NCI-H774 (cell line): ENCODE measurements at places on chromosomes 2 and 18.

- DNase-seq: no peak
Measured at GRCh38 chr2:231046916-231047273, 9.6 kb downstream of the C2orf72 start.

DNA sequence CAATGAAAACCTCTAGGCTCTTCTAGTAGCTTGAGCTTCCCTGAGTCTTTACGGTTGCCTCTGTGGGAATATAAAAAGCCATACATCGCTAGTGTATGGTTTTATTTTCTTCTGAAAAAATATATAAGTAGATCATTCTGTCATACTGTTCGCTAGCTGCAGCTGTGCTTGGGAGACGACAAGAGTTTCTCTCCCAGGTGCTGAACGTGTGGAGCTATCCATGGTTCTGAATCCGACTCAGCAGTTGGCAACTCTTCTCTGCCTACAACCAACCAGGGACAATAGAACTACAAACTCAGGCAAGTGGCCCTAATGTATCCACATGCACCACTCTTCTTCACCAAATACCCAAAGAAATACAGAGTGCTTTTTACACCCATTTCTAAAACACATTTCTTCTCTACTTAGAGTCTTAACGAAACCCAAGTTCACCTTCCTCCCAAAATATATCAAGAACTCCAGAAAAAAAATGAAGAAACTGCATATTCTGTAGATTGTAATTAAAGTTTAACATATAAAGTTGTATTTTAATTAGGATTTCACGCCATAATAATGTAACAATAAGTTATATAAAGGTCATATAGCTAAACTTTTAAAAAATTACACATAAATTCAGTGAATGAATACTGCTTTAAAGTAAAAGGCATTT, 2.2 kb upstream of the KCNH7 start:
- DNase-seq: peak; percentile 17

- DNase-seq: no peak
Measured at GRCh38 chr2:165877565-165878550, 75.7 kb downstream of the TTC21B start.

DNA sequence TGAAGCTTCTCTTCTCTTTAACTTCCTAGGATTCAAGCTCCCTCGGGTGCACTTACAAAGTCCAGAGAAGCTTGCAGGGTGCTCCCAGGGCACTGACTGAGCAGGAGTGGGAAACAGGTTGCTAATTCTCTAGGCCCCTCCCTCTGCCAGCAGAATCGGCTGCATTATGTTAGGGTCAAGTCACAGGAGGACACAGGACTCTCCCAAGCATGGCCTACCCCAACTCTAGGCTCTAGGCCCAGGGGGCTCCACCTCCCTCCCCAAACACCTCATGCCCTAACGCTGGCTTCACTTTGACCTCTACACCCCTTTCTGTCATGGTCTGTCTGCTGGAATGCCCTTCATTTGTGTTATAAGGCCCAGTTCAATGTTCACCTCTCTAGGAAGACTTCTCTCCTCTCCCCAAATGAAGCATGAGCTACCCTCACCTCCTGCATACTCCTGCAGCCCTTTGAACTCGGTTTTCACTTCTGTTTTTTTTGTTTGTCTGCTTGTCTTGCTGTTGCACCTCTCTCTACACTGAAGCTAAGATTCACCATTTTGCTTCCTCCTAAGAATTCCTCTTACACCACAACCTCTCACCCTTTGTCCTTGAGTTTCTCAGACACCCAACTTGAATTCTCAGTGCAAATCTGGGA, 521.8 kb upstream of the ID2 start:
- no peak for DNase-seq

DNA sequence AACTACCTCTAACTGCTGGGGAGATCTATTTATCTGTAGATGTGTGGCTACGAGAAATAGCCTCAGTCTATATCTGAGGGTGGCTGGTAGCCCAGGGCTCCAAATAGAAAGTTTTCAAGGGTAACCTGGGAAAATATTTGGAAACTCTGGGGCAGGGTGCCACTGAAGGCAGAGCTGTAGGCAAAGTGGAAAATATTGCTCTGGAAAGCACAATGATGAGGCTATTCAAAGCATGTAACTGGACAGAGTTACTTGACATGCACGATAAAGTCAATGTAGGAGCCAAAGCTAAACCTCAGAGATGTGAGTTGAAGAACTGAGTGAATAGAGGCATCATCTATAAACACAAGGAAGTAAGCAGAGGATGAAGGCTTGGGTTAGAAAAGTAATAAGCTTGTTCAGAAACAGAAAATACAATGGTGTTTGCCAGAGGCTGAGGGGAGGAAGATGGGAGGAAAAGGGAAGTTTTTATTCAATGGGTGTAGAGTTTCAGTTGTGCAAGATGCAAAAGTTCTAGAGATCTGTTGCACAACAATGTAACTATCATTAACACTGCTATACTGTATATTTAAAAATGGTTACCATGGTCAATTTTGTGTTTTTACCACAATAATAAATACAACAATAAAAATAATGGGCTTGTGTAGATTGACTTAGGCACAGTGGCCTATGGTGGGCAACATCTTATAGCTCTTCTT, 171.6 kb downstream of the MBD2 start:
- DNase-seq: no peak

GRCh38 chr2:204315236-204315662, 230.0 kb upstream of the PARD3B start:
- DNase-seq: no peak

DNA sequence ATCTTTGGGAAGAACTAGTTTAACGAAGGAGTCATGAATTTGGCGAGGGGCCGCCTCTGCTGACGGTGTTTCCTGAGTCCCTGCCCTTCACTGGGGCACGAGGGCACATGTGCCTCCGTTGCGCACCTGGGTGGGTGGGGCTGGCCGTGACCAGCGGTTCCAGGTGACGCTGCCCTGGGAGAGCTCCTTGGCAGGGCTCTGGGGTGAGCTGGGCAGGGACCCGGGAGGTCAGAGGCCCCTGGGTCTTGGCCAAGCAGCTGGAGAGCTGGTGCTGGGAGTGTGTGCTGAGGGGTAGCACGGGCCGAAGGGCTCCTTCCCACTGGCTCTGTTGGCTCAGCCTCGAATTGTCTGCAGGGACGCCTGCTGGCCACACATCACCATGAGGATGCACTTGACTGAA, 104.6 kb downstream of the RTP5 start:
- no peak for DNase-seq

DNA sequence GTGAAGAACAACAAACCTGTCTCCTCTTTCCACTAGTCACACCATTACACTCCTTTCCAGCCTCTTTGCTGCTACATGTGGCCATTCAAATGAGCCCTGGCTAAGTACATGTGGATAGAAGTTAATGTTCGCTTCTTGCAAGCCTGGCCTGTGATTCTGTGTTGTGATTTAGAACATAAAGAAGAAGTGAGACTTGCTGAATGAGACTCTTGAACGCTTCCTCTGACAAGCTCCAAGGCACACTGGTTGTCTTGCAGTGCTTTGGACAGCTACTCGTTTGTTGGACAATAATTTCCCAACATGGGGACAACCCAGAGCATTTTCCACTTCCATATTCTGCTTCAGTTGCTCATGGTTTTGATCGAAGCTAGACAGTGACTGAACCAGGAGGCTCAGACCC, 57.3 kb downstream of the CCDC74A start:
- no peak for DNase-seq

DNA sequence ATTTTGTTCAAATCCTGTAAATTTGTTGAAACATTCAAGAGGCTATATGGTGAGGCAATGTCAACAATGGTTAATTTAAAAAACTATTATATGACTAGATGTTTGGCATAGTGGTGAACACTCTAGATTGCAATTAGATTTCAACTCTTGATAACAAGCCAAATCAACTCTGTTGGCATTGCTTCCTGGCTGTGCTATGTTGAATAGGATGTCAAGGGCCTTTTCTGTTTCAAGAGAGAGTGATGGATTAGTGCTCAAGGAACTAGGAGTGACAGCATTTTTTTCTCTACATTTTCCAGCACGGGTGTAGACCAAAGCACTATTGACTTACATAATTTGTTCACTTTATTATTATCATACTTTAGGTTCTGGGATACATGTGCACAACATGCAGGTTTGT, 172.4 kb upstream of the KCNH7 start:
- peak; percentile 64 for DNase-seq

DNA sequence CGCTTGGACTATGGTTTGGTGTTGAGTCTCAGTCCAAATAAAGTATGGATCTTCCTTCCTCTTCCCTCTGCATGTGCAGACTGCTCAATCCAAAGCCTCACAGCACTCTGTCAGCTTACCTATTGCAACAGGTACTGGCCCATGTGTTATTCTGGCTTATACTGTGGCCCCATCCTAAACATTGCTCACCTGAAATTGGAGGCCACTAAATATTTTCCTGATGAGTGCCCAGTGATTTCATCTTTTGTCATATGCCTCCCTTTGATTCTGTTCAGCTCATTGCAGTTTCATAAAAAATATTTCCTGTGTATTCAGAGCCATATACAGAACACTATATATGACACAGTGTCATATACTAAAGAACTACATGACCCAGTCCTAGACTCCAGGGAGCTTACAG, 86.3 kb upstream of the FAM136A start:
- no peak for DNase-seq

- no peak for DNase-seq
Measured at GRCh38 chr2:37583867-37584266, 87.6 kb downstream of the CDC42EP3 start.

GRCh38 chr2:129801575-129801974, 177.9 kb upstream of the RAB6C start:
- DNase-seq: no peak

DNA sequence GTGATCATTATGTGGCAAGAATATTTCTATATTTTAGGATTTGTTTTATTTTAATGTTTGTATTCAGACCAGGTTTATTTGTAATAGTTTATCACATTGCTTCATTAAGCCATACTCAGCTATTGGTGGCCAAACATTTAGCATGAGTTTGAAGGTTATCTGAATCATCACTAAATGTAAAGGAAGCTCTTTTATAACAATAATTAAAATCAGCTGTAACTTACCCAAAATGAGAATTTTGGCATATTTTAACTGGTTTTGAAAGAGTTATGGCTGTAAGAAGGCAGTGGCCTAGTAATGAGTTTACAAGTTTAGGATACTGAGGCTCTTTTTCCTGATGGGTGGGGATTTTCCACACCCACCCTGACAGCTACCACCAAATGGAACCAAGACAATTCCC, 177.8 kb downstream of the EN1 start:
- no peak for DNase-seq
